ENCODE measurements at places on chromosomes 4 and X.

GRCh38 chr4:23922013-23922412 is 32.2 kb upstream of the PPARGC1A start:
- no peak for DNase-seq

- no peak for DNase-seq
These were observed 6.4 kb upstream of the ANTXR2 start for GRCh38 chr4:80079255-80079923.

DNA sequence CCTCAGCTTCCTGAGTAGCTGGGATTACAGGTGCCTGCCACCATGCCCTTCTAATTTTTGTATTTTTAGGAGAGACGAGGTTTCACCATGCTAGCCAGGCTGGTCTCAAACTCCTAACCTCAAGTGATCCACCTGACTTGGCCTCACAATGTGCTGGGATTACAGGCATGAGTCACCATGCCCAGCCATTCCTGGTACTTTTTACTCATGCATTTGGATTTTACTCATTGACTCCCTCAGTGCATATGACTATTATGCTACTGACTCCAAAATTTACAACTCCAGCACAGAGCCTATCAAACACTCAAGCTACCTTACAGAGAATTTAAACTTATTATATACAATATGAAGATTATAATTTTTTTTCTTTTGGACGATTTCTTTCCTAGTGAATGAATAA is 199.9 kb downstream of the CXXC4 start:
- DNase-seq, result no peak

GRCh38 chr4:104693601-104694201 is 199.0 kb upstream of the CXXC4 start:
- DNase-seq, result no peak

- no peak for DNase-seq
These were observed 310.1 kb downstream of the RAB28 start for GRCh38 chr4:13174001-13174400.

GRCh38 chr4:98571161-98571786 is 87.1 kb downstream of the TSPAN5 start:
- DNase-seq, result no peak

- no peak for DNase-seq
These were observed 137.8 kb upstream of the NUDT6 start for GRCh38 chr4:123060039-123060770.

- DNase-seq, result no peak
These were observed 69.2 kb upstream of the PLS3 start for GRCh38 chrX:115491766-115492165.

GRCh38 chrX:26470941-26471340 is 255.0 kb downstream of the MAGEB5 start:
- DNase-seq, result no peak

DNA sequence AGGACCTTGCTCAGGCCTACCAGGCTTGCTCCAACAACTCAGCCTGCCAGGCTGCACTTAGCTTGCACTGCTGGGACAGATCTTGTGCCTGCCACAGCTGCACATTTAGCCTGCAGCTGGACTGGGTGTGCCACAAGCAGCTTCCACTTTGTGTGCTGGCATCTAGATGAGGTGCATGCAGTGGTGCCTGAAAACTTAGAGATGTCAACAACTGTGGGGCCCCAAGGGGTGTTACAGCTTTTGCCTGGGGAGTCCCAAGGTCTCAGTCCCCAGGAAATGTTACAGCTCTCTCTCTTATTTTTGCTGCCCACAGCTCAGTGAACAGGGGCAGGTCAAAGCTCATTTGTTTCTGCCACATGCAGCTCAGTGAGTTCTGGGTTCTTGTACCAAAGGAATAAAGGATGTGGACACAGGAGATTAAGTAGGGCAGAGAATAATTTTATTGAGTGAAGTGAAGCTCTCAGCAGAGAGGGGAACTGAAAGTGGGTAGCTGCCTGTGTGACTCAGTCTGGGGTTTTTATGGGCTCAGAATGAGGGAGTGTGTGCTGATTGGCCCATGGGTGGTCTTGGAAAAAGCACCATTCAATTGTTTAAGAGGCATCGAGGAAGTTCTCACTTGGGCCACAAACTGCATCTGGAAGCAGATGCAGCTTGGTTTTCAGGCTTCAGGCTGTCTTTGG is 828.3 kb downstream of the TECRL start:
- no peak for DNase-seq

- no peak for DNase-seq
These were observed 921.8 kb upstream of the PCDH10 start for GRCh38 chr4:132227151-132227856.

GRCh38 chr4:76607846-76608245 is 172.8 kb downstream of the SHROOM3 start:
- no peak for DNase-seq

- DNase-seq, result peak; percentile 29
These were observed 46.5 kb upstream of the HMX1 start for GRCh38 chr4:8917868-8918783.

DNA sequence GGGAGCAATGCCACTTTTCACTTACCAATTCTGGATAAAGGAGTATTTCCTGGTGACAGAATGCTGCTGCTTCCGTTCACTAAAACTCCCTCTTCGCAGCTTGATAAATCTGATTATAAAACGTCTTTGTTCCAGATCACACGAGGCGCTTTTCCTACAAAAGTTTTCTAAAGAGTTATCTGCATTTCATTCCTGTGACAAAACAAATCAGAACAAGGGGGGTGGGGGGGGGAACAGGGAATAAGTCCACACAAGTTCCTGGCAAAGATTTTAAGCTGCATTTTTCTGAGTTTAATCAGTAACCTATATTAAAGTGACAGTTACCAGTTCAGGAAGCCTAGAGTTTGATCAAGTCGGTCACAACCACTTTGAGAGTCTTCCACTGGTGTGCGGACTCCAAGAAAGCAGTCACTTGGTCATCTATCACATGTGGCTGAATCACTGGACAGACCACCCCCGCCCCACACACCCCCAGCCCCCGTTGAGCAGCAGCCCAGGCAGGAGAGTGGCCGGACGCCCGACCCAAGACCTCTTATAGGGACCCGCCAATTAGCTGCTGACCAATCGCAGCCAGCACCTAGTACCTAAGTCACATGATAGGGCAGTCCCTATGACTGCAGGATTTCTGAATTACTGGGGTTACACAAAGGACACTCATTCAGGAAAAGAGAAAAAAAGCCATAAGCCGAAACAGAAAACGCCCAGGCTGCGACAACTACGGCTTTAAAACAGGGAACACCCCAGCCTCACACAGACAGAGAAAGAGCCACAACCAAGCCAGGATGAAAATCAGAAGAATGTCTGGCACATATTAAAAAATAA is 569.3 kb upstream of the DIPK2B start:
- DNase-seq, result no peak

DNA sequence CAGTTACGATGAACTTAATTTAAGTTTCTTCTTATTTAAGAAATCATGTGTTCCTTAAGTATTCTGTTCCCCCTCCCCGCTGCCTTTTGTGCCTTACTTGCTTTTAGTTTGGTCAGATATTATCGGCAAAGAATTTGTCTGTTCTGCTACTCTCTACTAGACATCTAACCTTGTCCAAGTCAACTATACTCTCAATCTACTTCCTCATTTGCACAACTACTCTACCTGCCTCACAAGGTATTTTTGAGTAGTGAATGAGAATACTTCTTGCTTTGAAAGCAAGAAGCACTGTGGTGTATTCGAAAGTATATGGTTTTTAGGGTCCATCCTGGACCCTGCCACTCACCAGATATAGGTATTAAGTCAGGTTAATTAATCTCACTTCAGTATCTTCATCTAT is 8.0 kb upstream of the KLHL5 start:
- no peak for DNase-seq

- no peak for DNase-seq
These were observed at the start of gene PCDH7 for GRCh38 chr4:30720021-30720660. Gene PCDH7 (plus strand): TSS chr4:30720369. CDS start chr4:30721423, 1,054 bp downstream.

DNA sequence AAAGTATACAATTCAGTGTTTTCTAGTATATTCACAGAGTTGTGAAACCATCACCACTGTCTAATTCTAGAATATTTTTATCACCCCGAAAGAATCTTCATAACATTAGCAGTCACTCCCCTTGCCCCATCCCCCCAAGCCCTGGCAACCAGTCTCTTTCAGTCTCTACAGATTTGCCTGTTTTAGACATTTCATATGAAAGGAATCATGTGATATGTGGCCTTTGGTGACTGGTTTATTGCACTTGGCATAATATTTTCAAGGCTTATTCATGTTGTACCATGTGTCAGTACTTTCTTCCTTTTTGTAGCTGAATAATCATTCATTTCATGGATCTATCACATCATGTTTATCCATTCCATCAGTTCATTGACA is 371.7 kb downstream of the AFF2 start:
- no peak for DNase-seq

DNA sequence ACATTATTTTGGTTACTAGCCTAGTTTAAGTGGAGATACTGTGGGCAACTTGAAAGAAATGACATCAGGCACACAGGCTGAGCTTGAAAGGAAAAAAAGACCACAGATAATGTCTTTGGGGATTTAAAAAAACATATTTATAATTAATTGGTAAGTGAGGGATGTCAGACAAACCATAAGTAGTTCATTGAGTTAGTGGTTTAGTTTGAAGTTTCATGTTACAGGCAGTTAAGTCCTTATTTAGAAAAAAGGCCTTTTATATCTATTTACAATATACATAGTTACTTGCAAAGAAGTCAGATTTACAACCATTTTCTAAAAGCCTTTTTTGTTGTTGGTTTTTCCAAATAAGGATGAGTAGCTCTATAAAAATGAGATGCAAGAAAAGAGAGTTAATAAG is 89.2 kb downstream of the CDS1 start:
- DNase-seq, result no peak

GRCh38 chr4:149292425-149293007 is 523.1 kb downstream of the IQCM start:
- DNase-seq, result no peak

DNA sequence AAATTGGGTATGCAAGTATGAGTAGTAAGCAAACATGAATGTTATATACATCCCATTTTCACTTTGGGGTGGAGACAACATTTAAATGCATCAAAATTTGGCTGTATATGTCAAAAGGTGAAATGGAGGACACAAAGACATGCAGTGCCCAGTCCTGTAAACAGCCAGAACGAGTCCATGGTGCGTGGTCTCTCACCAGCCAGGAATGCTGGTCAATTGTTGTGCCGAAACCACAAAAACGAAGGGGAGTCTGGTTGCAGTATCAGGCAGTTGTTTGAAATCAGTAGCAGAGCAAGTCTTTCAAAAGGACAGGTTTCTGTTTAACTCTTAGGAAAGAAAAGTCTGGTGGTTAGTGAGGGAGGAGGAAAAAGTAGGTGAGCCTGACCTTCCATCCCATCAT is 22.3 kb upstream of the RNF150 start:
- DNase-seq, result no peak

- no peak for DNase-seq
These were observed 67.0 kb upstream of the ANXA3 start for GRCh38 chr4:78484574-78484973.

DNA sequence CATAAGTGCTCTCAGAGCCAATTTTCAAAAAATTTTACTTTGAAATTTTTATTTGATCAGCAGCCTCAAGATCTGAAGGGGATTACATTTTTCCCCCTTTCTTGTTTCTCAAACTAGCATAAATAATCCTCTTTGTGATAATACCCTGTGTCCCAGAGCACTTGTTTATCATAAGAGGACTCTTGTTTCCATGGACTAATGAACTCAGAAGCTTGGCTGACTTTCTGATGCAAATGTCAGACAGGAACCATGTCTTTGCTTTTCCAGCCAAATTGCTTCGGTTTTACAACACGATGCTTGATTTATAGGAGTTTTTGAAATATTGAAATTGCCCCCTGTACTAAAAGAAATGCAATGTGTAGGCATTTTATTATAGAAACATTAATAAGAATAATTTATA is 859.3 kb upstream of the LCORL start:
- DNase-seq, result no peak

DNA sequence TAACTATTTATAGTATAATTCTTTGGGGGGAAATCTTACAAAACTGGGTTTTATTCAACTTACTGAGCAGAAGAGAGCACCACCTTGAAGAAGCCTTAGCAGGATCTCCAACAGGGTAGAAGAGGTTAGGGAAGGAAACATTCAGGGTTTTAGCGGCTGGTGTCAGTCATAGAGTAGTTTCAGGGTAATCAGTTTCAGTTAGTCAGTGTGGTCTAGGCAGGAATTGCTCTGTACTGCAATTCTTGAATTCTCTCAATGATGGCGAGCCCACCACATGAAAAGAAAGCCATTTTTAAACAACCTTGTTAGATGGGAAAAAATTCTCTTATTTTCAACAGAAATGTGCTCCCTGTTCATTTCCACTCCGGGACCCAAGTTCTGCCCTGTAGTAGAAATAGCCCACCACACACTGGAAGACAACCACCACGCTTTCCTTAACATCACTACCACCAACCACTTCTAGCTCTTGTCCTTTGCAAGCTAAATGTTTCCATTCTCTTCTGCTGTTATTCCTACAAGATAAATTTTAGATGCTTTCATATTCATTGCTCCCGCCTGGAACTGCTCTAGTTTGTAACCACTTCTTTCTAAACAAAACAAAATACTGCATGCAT is 25.9 kb downstream of the COL25A1 start:
- no peak for DNase-seq

DNA sequence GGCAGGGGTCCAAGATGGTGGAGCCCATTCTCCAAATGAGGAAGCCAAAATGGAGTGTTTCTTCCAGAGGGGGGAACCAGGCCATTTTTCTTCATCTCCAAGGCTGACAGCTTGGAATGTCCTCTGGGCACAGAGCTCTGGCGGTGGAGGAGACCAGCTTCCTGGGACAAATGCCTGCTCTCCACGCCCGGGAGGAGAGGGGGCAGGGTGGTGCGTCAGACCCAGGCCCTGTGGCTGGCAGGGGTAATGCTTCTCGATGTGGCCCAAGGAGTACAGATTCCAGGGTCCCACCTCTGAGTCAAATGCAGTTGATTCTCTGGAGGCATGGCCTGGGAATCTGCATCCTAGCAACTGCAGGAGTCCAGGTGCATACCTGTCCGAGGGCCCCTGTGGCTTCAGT is 44.6 kb upstream of the ADRA2C start:
- DNase-seq, result no peak

- DNase-seq, result no peak
These were observed 169.1 kb downstream of the GUCY2F start for GRCh38 chrX:109312757-109313156.

DNA sequence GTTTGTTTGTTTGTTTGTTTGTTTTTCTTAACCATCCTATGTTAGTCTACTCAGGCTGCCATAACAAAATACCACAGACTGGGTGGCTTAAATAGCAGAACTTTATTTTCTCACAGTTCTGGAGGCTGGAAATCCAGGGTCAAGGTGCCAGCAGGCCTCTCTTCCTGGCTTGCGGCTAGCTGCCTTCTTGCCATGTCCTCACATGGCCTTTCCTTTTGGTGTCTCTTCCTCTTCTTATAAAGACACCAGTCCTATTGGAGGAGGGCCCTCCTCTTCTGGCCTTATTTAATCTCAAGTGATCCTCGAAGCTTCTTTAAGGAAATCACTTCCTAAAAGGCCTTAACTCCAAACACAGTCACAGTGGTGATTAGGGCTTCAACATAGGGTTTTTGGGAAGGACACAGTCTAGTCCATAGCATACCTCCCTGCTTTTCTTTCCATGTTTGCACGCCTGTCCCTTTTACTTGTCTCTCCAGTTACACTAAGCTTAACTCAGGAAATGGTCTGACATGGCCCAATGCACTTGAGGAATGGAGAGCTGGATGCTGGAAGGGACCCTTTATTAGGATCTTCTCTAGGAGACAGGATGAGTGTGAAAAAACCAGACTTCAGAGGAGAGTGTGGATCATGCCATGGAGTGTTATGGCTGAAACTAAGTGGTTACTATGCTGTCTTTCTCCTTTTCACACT is 36.0 kb upstream of the MGST2 start:
- DNase-seq, result no peak
